Psoas muscle (tissue), 8 donors: ENCODE measurements at places on chromosomes 2 and 18. TPM values are rescaled to one million over a fixed set of nuclear protein-coding genes. Genes with fewer than 3 reads are reported as not detected.

GRCh38 chr2:47818777-47819176, 35.8 kb downstream of the MSH6 start:
- no peak for DNase-seq

Gene CCL20
- polyA plus RNA-seq = 0.18 TPM

- DNase-seq = no peak
Measured at GRCh38 chr2:85095094-85095493, 38.1 kb upstream of the TCF7L1 start.

DNA sequence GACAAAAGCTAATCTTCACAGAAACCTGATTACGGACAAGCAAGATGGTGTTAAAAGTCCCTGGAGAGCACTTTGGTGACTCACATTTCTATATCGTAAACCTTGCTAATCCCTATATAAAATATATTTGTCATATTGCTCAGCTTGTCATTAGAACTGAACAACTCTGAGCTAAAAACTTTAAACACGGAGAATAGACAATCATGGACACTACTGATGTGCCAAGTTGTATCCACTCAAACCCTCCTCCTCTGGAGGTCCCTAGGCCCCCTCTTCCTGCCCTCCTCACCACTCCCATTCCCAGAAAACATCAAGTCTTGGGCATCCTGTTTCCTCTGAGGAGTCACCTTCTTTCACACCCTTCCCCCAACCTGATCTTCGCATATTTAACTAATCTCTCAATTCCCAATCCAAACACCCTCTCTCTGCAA, 138.7 kb upstream of the PID1 start:
- DNase-seq = no peak

- no peak for DNase-seq
Measured at GRCh38 chr18:45463451-45463850, 151.8 kb upstream of the SLC14A2 start.

- no peak for DNase-seq
Measured at GRCh38 chr2:65813631-65814173, 381.3 kb upstream of the SPRED2 start.

Gene CCDC102B
- 1.5 TPM for polyA plus RNA-seq

GRCh38 chr18:77022116-77022515, 110.5 kb downstream of the MBP start:
- no peak for DNase-seq
